Ovary (tissue), 10 donors: ENCODE measurements at places on chromosomes 1 and 21. TPM values are rescaled to one million over a fixed set of nuclear protein-coding genes. Genes with fewer than 3 reads are reported as not detected.

DNA sequence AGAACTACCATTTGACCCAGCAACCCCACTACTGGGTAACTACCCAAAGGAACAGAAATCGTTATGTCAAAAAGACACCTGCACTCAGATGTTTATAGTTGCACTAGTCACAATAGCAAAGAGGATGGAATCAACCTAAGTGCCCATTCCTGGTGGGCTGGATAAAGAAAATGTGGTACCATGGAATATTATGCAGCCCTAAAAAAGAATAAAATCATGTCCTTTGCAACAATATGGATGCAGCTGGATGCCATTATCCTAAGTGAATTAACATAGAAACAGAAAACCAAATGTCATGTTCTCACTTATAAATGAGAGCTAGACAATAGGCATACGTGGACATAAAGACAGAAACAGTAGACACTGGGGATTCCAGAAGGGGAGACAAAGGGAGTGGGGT lies 32.5 kb upstream of the IRF2BP2 start:
- no peak for DNase-seq

- no peak for DNase-seq
Observed at GRCh38 chr1:206563367-206564207, 48.7 kb downstream of the EIF2D start.

GRCh38 chr1:193031431-193031830 lies 27.7 kb downstream of the UCHL5 start:
- no peak for DNase-seq

GRCh38 chr1:149916898-149917252 lies 769 bp downstream of the SV2A start:
- no peak for DNase-seq

DNA sequence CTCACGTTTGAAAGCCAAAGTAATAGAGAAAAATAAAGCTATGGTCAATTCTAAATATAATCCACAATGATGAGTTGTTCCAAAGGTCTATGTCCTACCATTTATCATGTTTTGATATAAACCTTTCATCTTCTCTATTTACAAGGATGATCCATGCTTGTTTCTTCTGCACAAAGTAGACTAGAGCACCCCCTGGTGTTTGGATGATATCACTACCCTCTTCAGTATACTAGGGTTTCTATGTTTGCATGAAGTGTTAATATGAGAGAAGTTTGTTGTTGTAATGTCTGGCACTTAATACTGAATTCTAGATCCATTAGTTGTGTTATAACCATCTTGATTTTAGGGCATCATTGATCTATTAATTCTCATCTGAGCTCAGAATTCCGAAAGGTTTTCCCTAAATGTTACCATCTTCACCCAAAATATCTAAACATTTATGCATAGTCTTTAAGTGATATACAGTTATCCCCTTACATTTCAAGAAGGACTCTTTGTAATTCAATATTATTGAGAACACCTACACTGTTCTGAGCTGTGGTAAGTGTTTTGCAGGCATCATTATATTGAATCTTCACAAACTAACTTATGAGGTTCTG lies 21.1 kb downstream of the CLDN8 start:
- DNase-seq = no peak

DNA sequence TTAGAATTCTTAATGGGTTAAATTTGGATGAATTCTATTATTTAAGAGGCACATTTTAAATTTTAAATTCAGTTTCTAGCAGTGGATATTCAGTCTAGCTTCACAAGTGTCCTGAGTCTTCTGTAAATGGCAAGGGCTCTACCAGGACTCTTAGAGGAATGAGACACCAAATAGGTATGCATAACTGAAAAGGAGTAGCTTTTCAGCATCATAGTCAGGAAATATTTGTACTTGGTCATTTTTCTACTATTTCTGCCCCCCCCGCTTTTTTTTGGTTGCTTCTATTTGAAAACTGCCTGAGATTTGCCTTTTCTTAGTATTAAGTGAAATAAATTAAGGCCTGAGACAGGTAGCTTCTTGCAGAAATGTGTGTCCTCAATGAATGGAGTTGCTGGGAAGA lies 80.2 kb downstream of the MAST2 start:
- no peak for DNase-seq

GRCh38 chr21:34351786-34352241 lies 12.0 kb upstream of the KCNE2 start:
- peak; percentile 37 for DNase-seq

- DNase-seq = peak; percentile 19
Observed at GRCh38 chr1:43448955-43449707, 4.6 kb downstream of the HYI start.

- DNase-seq = no peak
Observed at GRCh38 chr1:60034999-60035398, 38.6 kb downstream of the C1orf87 start.

- no peak for DNase-seq
Observed at GRCh38 chr1:167683641-167684502, 37.9 kb upstream of the MPZL1 start.

CELA3A gene
- not detected for total RNA-seq

KRTAP21-2 gene
- not detected for total RNA-seq

GRCh38 chr1:223429821-223430220 lies 36.6 kb downstream of the CCDC185 start:
- DNase-seq = no peak

- no peak for DNase-seq
Observed at GRCh38 chr1:93739472-93739871, 57.8 kb upstream of the BCAR3 start.

DNA sequence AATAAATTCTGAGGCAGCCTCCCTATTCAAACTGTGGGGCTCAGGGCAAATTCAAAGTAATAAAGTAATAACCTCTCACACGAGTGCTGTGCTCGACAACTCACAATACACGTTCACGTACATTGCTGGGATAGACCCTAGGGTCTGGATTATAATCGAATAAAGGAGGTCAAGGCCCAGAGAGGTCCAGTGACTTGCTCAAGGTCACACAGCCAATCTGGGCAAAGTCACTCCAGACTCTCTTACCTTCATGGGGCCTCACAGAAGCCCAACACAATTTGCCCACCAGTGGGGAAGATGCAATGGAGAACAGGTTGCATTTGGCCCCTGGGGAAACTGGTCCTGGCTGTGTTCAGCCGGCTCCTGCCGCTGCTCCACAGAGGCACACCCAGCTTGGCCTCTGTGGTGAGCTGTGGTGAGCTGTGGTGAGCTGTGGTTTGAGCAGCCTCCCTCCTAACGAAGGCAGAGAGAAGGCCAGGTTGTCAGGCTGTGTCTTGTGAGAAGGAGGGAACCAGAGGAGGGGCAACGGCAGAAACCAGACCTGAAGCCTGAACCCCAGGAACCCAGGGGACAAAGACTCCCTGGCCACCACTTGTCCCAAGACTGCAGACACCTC lies 35.1 kb downstream of the NUAK2 start:
- no peak for DNase-seq

RIPPLY3 gene
- total RNA-seq = not detected

GRCh38 chr21:24729568-24729967 lies 877.7 kb downstream of the MRPL39 start:
- no peak for DNase-seq

DBT gene
- total RNA-seq = 14.8 TPM

DNA sequence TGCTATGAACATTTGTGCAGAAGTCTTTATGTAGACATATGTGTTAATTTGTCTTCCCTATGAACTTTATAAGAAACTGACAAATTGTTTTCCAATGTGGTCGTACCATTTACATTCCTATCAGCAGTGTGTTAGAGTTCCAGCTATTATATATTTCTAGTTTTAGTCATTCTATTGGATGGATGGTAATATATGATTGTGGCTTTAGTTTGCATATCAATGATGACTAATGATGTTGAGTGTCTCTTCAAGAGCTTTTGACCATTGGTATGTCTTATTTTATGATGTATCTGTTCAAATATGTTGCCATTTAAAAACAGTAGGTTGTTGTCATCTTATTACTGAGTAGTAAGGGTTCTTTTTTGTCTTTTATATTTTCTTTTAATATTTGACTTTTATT lies 16.2 kb upstream of the ZNF326 start:
- no peak for DNase-seq

DNA sequence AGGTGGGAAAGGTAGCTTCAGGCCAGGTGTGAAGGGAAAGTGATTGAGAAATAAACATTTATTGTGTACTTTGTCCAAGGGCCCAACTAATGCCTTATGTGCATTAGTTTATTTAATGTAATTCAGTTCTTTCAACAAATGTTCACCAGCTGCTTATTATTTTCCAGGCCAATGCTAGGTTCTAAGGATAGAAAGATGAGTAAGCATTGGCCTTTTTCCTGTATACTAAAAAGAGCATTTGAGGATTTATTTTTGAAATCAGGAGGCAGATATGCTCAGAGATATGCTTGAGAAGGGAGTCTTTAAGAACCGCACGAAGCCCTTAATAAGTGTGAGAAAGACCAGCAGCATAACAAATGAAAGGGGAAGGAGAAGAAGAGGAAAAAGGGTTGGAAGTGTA lies 32.0 kb downstream of the CLCA1 start:
- DNase-seq = no peak

DNA sequence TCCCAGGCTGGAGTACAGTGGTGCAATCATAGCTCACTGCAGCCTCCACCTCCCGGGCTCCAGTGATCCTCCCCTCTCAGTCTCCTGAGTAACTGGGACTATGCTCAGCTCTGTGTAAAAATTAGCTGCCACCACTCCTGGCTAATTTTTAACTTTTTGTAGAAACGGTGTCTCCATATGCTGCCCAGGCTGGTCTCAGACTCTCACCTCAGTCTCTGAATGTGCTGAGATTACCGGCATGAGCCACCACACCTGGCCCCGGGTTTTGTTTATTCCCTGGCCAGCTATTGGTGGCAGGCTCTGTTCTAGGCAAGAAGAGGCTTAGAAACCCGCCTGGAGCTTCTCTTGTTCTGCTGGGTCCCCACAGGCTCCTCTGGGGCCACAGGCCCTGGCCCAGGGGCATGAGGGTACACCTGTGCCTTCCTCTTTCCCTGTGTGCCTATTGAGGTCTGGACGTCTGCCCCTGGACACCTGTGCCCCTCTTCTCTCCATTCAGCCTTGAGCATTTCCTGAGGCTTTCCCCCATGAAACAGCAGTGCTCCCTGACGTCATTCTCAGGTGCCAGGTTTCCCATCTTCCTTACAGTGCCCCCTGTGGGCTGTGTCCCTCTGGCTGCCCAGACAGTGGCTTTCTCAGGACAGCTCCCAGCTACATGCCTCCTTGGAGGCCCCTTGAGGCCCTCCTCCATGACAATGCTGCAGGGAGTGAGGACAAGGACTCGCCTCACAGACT lies 57.5 kb downstream of the PCP4 start:
- DNase-seq = no peak

AMY2A gene
- total RNA-seq = not detected

LRRIQ3 gene
- 0.81 TPM for total RNA-seq

AZIN2 gene
- 12.0 TPM for total RNA-seq

ZNF697 gene
- 4.9 TPM for total RNA-seq

RHBDL2 gene
- total RNA-seq = 0.35 TPM

- DNase-seq = no peak
Observed at GRCh38 chr1:11188858-11189451, at the start of gene ANGPTL7. ANGPTL7 (plus strand) TSS chr1:11189355; CDS start chr1:11189580, 225 bp downstream.

DNA sequence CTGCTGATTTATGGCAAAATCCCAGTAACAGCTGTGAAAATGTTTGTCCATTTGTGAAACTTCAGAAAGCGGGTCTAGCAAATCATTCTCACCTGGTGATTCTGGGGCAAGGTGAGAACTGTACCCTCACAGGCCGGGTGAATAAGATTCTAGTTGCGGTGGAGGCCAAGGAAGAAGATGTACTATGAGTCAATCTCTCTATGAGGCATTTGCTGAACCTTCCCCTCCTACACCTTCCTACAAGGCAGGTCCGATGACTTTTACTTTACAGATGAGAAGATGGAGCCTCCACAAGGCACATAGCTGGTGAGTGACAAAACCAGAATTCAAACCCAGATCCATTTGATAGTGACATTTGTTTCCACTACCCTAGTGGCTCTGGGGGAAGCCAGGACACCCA lies 72.7 kb downstream of the BACH1 start:
- no peak for DNase-seq

GRCh38 chr1:112971006-112971405 lies 15.0 kb upstream of the SLC16A1 start:
- no peak for DNase-seq

GRCh38 chr1:118773656-118774055 lies 214.5 kb downstream of the TBX15 start:
- no peak for DNase-seq

POU2F1 gene
- total RNA-seq = 24.6 TPM

COL16A1 gene
- 157 TPM for total RNA-seq

DNA sequence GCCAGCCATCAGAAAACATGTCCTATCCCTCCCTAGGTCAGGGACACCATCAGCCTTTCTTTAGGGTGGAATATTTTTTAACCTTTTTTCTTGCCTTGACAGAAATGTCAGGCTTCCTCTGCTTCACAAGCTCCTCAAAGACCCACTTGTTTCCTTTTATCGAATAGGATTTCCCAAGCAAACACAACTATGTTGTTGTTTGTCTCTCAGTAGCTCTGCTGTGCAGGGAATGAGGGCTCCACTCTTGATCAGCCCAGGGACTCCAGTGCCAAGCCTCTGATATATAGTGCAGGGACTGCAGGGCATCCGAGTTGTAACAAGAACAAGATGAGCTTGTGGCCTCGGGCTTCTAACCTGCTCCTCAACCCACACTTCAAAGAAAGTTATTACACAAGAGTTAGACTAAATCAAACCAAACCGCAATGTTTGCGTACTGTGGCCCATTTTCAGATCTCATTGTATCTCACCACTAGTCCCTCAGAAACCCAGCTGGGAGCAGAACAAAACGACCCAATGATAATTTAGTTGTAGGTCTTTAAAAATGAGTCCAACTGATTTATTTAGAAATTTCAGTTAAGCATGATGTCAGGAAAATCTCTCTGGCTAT lies 108.1 kb downstream of the ATG4C start:
- no peak for DNase-seq

DNA sequence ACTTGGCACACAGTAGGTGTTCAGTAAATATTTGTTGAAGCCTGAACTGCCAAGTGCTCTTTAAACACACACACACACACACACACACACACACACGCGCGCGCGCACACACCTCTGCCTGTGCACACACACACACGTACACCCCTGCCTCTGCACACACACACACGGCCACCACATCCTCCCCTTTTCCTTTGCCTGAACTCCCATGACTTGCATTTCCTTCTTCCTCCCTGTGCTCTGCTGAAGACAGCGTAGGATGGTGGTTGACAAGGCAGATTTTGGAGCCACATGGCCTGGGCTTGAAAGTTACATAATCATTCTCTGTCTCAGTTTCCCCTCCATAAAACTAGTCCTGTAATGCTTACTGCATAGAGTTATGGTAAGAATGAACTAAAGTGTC lies 712.3 kb downstream of the PTPRU start:
- DNase-seq = no peak

LIPI gene
- total RNA-seq = not detected

DNA sequence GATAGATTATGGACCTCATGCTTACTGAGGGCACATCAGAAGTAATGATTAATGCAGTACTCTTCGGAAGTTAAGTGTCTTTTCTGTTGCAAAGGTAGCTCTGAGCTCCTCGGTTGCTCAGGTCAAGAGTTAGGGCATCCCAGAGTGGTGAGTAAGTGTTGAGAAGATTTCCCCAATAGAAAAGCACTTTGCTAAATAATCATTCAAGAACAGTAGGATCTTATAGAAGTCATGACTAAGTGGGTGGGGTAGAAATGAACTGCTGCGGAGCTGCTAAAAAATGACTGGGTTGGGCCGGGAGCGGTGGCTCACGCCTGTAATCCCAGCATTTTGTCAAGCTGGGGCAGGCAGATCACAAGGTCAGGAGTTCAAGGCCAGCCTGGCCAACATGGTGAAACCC lies 648.6 kb upstream of the CAMK1G start:
- DNase-seq = no peak

TTC39A gene
- 10.7 TPM for total RNA-seq
